ENCODE measurements at places on chromosomes 1 and 21.

DNA sequence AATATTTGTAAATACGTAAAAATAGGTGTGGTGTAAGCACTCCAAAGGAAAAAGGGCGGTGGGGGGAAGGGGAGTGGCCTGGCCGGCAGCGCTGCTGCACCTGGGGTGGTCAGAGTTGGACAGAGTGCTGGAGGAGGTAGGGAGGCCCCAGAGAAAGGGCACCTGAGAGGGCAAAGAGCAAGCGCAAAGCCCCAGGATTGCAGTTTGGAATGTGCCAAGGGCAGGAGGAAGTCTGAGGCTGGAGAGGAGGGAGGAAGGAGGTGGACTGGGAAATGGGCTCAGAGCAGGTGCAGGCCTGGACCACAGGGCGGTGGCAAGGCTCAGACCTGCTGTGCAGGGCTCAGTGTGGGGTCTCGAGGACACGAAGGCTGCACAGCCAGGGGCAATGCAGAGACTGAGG, 30.6 kb downstream of the LDLRAP1 start:
- no peak for DNase-seq

GRCh38 chr1:244980605-244981004, 116.3 kb upstream of the HNRNPU start:
- DNase-seq, result no peak

GRCh38 chr1:18109756-18110597, 2.4 kb downstream of the IGSF21 start:
- DNase-seq, result no peak

- DNase-seq, result no peak
Observed at GRCh38 chr1:230808281-230808872, 59.9 kb downstream of the C1orf198 start.

GRCh38 chr1:6727535-6727934, 25.9 kb upstream of the DNAJC11 start:
- peak; percentile 30 for DNase-seq

- DNase-seq, result no peak
Observed at GRCh38 chr1:224339442-224340033, 9.6 kb upstream of the NVL start.

DNA sequence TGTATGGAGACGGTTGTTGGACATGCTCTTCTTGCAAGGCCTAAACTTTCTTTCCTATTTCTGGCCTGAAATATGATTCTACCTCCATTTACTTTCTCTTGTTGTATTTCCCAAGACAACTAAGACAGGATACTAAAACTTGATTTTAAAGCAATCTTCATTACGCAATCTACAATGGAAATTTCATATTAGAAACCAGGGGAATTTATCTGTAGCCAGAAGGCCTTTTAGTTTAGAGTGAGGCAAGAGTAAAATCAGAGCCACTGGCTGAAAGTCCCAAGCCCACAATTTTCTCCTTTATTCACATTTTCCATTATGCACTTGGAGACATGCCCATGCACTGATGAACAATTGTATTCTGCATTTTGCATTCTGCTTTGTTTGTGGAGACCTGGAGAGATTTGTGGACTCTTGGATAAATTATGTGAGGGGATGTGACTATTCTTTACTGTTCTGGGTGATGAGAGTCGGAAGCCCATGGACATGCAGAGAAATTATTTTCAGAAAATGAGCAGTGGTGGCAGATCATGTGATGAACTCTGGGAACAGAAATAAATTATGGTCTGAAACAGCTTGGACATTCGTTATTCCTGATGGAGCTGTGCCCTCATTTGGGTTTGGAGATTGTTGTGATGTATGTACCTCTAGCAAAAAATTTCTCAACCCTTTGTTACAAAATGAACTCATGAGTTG, 336.8 kb downstream of the SEC16B start:
- DNase-seq, result no peak

- DNase-seq, result no peak
Observed at GRCh38 chr1:171809834-171810233, 28.4 kb downstream of the METTL13 start.

- DNase-seq, result no peak
Observed at GRCh38 chr1:53460211-53460634, 1.0 kb downstream of the DMRTB1 start.

DNA sequence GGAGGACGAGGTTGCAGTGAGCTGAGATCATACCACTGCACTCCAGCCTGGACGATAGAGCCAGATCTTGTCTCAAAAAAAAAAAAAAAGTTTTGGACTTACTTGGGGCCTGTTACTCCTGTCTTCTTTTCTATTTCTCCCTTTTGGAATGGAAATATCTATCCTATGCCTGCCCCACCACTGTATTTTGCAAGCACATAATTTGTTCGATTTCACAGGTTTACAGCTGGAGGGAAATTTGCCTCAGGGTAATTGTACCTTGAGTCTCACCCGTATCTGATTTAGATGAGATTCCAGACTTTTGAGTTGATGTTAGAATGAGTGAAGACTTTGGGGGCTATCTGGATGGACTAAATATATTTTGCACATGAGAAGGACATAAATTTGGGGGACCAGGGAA, 8.5 kb downstream of the TEX46 start:
- no peak for DNase-seq

DNA sequence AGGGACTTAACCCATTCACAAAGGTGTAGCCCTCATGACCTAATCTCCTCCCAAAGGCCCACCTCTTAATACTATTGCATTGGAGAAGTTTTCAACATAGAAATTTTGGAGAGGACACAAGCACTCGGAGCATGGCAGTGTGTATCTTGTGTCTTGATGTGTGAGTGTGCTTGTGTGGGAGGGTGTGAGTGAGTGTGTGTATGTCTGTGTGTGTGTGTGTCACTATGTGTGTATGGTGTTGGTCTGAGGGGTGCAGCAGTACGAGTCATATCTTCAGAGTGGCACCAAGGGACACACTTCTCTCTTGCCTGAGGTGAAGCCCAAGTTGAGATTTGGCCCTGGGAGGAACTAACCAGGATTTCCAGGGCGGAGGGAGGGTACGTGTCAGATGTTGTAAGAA, 73.7 kb downstream of the NAV1 start:
- no peak for DNase-seq

GRCh38 chr1:63981408-63981773, 207.6 kb downstream of the ROR1 start:
- no peak for DNase-seq

DNA sequence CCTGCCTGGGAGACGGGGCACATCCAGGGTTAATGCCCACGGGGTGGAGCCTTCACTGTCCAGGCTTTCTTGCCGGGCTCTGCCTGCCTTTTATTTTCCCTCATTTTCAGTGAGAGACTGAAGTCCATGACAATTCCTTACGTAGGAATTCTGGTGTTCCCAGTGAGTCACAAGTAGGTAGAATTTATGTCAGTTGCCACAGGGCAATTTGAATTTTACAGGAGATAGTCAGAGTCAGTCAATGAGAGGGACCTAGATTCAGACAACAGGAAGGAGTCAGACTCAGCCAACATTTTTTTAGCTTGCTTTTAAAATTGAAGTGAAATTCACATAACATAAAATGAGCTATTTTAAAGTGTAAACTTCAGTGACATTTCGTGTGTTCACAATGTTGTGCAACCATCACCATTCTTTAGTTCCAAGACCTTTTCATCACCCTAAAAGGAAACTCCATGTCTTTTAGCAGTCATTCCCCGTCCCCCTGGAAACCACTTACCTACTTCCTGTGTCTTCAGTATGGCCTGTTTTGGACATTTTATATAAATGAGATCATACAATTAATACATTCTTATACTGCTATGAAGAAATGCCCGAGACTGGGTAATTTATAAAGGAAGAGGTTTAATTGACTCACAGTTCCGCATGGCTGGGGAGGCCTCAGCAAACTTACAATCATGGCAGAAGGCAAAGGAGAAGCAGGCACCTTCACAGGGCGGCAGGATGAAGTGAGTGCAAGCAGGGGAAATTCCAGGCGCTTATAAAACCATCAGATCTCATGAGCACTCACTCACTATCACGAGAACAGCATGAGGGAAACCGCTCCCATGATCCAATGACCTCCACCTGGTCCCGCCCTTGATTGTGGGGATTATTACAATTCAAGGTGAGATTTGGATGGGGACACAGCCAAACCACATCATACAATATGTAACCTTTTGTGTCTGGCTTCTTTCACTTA, 14.6 kb downstream of the AJAP1 start:
- peak; percentile 78 for DNase-seq

GRCh38 chr21:32978331-32979270, 47.1 kb upstream of the OLIG2 start:
- no peak for DNase-seq

- DNase-seq, result no peak
Observed at GRCh38 chr21:42615924-42616323, 37.5 kb upstream of the PDE9A start.

DNA sequence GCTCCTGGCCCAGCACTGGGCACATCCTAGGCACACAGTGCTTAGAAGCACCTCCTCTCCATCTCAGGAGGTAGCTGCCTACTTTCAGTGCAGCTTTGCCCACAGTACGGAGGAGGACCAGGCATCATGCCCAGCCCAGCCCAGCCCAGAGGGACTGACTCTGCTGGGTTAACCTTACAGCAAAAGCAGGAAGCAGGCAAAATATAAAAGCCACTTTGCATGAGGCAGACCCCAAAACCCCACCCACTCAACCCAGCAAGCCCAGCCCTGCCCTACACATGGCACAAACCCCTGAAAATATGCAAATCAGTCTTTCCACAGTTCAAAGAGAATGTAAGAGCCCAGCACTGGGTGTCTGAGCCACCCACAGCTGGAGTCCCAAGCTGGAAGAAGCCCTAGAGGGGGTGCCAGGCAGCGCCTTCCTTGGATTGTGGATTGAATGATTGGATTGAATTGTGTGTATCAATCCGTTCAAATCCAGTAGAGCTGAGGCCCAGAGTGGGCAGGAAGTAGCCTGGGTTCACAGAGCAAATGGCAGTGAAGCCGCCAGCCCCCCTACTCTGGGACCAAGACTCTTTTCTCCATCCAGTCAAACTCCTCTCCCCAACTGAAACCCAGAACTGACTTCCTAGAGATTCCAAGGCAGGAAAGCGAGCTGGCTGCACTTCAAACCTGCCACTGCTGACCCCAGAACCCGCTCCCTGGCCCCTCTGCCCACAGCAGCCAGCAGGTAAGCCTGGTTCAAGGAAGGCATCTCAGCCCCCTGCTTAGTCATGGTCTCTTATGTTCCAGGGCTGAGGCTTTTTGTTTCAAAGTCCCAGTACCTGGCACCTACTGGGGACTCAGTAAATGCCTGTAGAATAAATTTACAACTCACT, 117.7 kb downstream of the LACTBL1 start:
- no peak for DNase-seq

DNA sequence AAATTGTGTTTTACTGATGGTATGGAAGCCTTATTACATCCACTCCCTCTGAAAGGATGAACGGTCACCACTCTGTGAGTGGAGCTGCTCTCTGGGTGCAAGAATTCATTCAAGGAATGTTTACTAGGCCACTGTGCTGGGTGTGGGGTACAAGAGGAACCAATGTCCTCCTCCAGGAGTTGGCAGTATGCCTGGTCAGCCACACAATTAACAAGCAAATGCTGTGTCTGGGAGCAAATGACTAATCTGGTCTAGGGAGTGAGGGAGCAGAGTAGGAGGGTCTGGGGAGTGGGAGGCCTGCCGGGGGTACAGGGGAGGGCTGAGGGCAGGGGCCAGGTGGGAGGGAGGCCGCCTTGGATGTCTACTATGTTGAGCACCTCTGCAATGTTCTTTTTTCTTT, 27.2 kb upstream of the TDRD10 start:
- DNase-seq, result peak; percentile 52

GRCh38 chr21:38718481-38718880, 87.2 kb upstream of the ETS2 start:
- DNase-seq, result no peak

DNA sequence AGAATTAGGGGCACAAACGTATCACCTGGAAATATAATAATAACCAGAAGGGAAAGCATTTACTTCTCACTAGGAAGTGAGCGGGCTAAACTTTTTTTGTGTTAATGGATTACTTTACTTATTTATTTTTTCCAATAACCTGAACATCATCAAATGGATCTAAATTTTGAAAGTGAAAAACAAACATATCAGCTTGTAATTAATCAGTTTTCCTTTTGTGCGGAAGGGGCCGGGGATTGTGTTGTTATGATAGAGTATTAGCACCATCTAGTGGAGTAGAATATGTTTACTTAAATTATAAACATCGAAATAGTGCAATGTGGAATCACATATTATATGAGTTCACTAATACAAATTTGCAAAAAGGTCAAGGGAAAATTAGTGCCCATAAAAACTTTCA, 9.0 kb downstream of the CFH start:
- DNase-seq, result no peak

- DNase-seq, result peak; percentile 52
Observed at GRCh38 chr1:162678439-162678838, 46.2 kb downstream of the DDR2 start.

- no peak for DNase-seq
Observed at GRCh38 chr1:14304381-14304865, 294.1 kb upstream of the KAZN start.

DNA sequence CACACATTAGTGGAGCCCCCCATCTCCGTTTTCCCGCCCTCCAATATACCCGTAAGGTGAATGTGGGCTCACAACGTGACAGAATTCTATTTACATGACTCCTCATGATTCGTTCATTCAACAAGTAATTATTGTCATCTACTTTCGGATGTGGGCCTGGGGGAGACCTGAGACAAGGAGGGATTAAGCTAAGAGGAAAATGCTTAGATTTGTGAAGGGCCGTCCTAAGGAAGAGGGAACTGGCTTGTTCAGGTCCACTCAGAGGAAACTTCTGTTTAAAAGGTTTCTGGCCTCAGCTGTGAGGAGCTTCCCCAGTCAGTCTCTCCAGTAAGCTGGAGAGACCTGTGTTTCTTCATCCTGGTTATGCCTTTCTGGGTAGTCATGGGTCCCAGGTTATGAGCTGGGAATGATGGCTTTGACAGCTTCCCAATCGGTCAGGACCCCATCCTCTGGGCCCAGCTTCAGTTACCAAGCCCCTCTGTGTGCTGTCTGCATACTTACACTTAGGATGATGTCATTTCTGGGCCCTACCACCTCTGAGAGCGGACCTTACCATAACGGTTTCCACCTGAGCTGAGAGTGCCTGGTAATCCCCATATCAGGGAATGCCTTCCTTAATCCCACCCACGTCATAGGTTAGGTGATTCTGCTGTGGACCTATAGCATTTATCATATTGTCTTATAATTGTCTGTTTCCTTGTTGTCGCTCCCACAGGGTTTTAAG, 687 bp upstream of the ERI3 start:
- DNase-seq, result no peak

DNA sequence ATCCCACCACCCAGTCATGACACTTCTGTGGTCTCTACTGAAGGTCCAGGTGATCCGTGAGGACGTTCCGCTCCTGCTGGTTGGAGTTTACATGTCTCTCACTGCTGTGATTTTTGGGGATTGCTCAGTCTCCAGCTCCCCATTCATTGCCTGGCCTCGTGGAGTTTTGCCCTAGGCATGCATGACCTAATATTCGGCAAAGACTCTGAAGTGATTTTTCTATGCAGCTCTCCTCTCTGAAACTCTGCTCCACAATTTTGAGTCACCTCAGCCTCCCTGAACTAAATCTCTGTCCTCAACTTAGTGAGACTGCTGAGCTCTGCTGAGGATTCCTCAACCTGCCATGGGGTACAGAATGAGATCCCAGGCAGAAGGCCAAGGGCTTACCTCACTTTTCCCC, 174.4 kb upstream of the FGGY start:
- no peak for DNase-seq

GRCh38 chr1:96259399-96259798, 462.2 kb upstream of the PTBP2 start:
- no peak for DNase-seq

GRCh38 chr1:55894521-55894920, 679.4 kb upstream of the USP24 start:
- no peak for DNase-seq

All from brain microvascular endothelial cell (primary cell).